ENCODE measurements at places on chromosomes 3 and 15. TPM values are rescaled to one million over a fixed set of nuclear protein-coding genes. Genes with fewer than 3 reads are reported as not detected.

The RBPMS2 gene
- polyA plus RNA-seq: 2.3 TPM

The GOLGA6L7 gene
- polyA plus RNA-seq: not detected

The CDCP1 gene
- polyA plus RNA-seq: not detected

- peak; percentile 72 for DNase-seq
Measured at GRCh38 chr3:192833177-192833890, 84.3 kb downstream of the MB21D2 start.

DNA sequence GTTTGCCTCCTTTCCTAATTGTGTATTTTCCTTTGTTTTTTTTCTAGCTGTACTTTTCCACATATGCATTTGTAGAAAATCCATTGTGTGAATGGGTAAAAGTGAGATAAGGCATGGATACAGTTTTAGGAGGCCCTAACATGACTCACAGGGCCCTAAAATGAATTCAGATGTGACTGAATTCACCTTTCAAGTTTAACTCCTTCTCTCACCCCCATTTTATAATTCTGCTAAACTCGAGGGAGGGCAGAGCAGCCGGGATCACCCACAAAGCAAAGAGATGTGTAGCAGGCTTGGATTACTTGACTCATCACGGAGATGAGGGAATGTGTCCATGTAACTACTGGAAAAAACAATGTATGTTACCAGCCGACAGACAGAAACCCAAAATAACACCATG lies 59.9 kb downstream of the FOXP1 start:
- DNase-seq: no peak

- DNase-seq: no peak
Measured at GRCh38 chr3:12005951-12006625, 1.9 kb downstream of the SYN2 start.

GRCh38 chr3:132682201-132682600 lies 22.1 kb downstream of the UBA5 start:
- no peak for DNase-seq

DNA sequence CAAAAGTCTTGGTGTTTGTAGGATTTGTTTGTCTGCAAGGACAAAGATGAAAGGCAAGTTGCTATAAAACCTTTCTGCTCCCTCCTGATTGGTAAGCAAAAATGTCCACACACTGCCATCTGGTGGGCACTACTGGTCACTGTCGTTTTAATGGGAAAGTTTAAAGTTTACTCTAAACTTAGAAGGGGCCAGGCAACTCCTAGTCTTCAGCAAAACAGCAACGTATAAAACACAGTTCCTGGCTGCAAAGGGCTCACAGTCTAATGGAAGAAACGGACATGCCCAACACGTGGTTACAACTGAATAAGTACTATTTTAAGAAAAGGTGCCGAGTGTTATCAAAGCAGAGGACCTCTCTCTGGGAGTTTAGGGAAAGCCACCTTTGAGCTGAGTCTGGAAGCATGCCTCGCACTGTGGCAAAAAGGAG lies 23.7 kb upstream of the TPRG1 start:
- peak; percentile 71 for DNase-seq

DNA sequence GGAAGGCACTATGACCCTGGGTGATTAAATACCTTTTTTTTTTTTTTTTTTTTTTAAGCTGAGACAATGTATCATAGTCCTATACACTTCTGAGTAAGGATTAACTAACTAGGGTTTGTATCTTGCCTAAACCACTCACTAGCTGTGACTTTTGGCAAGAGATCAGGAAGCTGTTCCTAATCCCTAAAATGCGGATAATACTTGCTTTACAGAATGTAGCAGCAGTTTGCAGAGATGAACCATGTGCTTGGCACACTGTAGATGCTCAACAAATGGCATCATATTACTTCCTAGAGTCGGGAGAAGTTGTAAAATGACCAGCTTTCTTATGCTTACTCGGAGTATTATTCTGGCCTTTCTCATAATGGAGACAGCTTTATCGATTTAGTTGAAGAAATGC lies 25.6 kb upstream of the PYGO1 start:
- DNase-seq: no peak

DNA sequence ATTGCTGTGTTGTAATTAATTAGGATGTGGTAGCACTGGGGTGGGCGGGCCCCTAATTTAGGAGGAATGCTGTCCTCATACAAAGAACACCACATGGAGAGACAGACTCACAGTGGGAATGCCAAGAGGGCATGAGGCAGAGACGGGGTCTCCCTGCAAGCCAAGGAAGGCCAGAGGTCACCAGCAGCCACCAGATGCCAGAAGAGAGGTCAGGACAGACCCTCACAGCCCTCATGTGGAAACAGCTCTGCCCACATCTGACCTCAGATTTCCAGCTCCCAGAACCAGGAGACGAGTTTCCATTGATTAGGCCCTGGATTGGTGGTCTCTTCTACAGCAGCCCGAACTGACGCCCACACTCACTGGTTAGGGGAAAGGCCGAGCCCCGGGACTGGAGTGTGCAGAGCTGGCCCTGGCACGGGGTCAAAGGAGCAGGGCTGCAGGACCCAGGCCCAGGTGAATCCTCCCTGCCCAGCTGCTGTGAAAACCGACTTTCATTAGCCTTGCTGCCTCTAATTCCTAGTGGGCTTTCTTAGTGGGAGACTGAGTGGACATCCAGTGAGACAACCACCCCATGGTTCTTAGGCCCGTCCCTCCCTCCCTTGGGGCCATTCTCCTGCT lies 43.0 kb upstream of the SLC41A3 start:
- DNase-seq: no peak
